Iris pigment epithelial cell (primary cell): ENCODE measurements at places on chromosomes 4 and X.
A peak's percentile ranks its signal among the peaks of the same experiment; 100 is the strongest.

DNA sequence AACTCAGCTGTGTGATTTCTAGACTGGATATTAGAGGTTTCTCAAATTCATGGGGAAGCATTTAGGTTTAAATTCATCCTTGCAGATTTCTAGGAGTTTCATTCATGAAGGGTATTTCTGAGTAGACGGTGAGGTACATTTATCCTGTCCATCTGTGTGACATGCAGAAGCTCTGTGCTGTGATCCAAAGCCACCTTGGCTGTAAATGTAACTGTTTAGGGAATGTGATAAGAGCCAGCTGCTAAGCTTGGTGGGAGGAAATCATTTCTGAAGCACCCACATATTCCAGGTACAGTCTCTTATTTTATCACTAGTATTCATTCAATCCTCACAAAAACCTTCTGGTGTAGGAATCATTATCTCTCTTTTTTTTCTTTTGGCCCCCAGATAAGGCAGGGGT lies 8.7 kb upstream of the DCTD start:
- DNase-seq: no peak

DNA sequence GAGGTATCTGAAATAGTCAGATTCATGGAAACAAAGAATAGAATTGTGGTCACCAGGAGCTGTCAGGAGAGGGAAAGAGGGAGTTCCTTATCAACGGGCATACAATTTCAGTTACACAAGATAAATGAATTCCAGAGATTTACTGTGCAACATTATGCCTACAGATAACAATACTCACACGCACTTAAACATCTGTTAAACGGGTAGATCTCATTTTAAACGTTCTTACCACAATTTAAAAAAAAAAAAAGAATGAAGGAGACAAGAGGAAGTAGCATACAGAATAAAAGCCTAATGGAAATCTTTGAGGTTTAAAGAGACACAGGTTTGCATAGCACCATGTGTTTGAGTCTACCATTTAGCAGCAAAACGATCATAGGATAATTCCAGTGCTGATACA lies 298.0 kb downstream of the DKK2 start:
- no peak for DNase-seq

DNA sequence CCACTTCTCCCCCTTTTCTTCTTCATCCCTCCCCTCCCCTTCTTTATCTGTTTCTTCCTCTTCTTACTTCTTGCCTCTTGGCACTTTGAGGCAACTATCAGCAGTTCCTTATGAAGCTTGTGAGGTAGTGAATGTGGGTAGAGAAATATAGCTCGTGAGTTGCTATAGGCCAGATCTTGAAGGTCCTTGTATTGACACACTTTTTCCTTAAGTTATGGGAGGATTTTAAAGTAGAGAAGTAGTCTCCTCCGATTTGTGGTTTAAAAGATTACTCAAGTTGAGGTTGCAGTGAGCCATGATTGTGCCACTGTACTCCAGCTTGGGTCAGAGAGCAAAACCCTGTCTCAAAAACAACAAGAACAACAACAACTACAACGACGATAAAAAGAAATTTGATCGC lies 3.4 kb upstream of the RRAGB start:
- no peak for DNase-seq

- no peak for DNase-seq
Observed at GRCh38 chr4:6052679-6053078, 34.4 kb upstream of the C4orf50 start.

DNA sequence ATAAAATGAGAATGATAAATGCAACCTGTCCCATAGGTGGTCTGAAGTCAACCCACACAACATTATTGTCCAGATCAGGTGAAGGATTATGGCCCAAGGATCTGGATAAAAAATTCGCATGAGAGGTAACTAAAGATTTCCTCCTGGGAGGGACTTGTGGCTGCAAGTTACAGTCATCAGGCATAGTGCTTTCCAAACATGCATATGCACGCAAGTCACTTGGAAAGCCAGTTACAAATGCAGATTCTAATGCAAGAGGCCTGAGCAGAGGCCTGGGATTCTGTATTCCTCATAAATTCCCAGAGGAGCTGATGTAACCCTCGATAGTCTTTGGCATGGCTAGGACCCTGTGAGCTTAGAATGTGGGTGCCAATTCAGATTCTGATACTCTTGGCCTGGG lies 21.1 kb downstream of the HS3ST1 start:
- DNase-seq: no peak

- DNase-seq: no peak
Observed at GRCh38 chr4:54063737-54064316, 578 bp downstream of the CHIC2 start.

DNA sequence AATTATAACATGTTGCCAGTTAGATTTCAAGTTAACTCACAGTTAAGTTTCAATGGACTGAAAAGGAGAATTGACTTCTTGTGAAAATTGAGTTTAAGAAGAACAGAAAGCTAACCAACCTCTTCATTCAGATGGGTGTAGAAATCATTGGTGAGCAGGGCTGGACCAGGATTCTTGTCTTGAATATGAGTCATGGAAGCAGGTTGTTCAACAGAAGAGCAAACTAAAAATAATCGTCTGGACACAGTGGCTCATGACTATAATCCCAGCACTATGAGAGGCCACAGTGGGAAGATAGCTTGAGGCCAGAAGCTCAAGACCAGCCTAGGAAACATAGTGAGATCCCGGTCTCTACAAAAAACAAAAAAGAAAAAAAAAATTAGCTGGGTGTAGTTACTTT lies 98.2 kb downstream of the ARSJ start:
- DNase-seq: peak; percentile 63

GRCh38 chr4:165784672-165785071 lies 88.4 kb upstream of the TLL1 start:
- no peak for DNase-seq

DNA sequence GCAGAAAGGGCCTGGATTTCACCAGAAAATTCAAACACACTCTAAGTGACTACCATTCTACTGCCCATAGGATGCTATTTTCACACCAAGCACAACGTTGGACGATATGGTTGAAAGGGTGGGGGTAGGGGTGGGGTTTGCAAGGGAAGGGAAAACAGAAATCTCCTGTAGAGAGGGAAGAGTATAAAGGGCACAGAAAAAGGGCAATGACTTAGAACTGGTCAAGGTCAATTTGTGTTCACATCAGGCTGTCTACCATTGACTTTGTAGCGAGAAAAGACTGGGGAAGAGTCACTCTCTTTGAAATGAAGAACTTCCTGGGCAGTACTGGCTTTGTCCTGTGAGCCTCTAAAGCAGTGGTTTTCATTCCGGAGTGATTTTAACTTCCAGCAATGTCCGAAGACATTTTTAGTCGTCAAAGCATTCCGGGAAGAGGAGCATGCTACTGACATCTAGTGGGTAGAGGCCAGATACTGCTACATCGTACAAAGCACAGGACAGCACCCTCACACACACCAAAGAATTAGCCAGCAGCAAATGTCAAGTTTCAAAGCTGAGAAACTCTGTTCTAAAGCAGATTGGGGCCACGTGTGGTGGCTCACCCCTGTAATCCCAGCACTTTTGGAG lies 48.4 kb upstream of the SLC7A3 start:
- peak; percentile 60 for DNase-seq

- DNase-seq: no peak
Observed at GRCh38 chr4:32472918-32473317, 1752.7 kb downstream of the PCDH7 start.

- no peak for DNase-seq
Observed at GRCh38 chr4:156194896-156195295, 241.2 kb upstream of the CTSO start.

DNA sequence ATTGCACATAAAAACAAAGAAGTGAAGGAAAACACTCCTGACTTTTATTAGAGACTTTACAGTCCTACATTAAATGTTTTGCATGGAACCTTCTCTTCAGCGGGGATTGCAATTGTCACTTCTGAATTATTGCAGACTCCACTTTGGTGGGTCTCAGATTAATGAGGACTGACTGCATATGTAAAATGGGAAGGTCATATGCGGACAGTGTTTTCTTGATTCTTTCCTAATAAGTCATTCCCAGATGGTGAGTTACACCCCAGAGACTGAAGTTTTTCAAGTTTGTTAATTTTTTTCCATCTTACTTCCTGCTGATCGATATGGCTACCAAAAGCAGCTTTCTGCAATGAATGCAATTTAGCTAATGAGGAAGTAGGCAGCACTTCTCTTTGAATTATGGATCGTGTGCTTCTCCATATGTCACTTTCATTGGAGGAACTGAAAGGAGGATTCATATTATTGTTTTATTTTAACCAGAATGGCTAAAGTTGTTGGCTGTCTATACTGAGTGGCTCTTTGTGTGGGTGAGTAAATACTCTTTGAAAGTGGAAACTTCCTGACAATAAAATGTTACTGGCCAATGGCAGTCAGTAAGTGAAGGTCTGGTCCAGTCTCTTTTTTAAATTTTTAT lies 119.3 kb upstream of the CLNK start:
- no peak for DNase-seq

DNA sequence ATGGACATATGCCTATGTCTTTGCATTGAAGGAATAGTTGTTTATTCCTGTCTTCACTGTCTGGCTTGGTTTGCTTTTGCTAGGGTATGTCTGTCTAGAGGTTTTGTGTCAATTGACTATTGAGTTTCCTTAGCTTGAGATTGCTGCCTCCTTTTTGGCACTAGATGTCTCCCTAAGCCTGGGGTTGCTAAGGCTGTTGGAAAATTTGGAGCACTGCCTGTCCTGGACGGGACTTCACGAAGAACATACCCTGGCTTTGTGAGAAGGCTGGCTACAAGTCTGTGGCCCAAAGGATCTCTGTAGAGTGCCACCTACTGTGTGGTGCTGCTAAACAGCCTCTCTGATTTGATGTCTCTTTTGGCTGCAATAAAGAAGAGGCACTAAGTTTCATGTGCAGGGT lies 183.8 kb upstream of the NUDT10 start:
- DNase-seq: no peak

- no peak for DNase-seq
Observed at GRCh38 chrX:11666164-11666563, 444 bp upstream of the ARHGAP6 start.

DNA sequence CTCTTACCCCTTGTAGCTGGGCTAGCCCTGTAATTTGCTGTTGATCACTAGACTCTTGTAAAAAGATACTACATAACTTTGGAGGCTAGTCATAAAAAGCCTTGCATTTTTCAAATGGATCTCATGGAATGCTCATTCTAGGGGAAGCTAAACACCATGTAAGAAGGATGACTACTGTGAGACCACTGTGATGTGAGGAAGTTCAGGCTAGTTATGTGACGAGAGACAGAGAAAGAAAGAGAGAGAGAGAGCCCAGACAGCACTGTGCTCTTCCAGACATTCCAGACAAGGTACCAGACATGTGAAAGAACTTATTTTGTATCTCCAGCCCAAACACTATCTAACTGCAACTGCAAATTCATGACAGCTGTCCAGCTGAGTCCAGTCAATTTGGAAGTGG lies 404.6 kb upstream of the PITX2 start:
- peak; percentile 90 for DNase-seq

DNA sequence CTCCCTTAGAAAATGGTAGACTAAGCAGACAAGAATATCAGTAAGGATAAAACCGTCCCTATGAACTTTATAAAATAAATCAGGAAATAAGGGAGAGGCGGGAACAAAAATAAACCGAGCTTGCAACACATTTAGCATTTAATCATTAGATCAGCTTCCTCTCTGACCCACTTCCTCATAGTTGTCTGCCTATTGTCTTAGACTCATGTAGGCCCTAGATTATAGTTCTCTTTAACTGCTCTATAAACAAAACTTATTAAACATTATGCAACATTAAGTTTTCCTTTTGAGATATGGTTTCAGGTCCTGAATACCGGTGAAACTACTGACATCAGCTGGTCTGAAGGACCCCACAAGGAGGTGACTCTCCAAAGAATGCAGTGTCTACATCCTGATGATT lies 15.8 kb upstream of the SRD5A3 start:
- DNase-seq: peak; percentile 48

GRCh38 chrX:68343551-68343950 lies 89.7 kb downstream of the OPHN1 start:
- peak; percentile 17 for DNase-seq

DNA sequence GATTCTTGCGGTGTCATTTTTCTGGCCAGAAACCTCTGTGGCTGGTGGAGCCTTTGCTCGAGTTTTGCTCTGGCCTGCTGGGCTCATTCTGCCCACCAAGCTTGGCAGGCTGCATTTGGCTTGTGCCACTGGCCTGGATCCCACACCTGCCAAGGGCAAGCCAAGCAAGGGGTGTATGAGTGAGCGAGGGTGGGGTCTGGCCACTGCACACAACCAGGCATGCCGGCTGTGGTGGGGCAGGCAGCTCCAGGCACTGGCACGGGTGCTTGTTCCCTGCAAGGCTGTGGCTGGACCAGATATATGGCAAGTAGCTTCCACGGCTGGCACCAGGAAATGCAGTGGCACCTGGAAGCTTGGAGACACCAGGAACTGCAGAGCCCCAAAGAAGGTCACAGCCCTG lies 68.6 kb upstream of the PPP3CA start:
- DNase-seq: no peak

DNA sequence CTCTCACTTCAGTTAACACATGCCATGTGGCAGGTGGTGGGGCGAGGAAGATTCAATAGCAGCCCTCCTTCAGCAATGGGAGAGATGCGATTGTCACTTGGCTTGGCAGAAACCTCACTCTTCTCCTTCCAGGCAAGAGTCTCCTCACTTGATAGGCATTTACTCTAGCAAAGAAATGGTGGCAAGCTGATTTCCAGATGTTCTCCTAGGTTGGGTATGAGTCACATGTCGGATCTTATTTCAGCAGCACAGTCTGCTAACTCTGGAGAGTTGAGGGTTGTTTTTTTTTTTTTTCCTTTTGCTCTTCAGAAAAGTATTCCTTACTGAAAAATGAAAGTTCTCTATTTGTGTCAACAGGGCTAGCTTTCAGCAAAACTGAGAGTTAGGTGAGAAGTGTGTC lies 119.5 kb upstream of the CHRDL1 start:
- DNase-seq: peak; percentile 52

GRCh38 chr4:26884486-26884988 lies 23.9 kb downstream of the STIM2 start:
- no peak for DNase-seq

GRCh38 chr4:15186149-15186548 lies 183.9 kb downstream of the CPEB2 start:
- DNase-seq: peak; percentile 66

DNA sequence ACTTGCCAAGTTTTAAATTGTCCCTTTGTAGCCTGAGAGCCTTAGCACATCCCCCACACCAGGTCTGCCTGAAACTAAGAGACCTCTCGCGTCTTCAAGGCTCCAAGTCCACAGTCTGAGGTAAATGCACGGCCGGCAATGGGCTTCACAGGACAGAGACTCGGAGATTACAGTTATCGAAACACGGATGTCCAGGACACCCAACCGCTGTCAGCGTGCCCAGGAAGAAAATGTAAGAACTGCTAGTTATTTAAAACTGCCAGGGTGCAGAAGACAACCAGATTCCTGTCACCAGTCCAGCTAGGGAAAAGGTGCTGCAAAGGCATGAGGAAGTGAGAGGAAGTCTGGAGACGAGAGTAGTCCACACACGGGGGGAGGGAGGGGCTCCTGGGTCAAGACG lies 28.9 kb downstream of the ZNF827 start:
- DNase-seq: no peak
